RCC 7860 (cell line): ENCODE measurements at places on chromosomes 5 and 9.

- no peak for DNase-seq
Measured at GRCh38 chr5:139164020-139164419, 34.1 kb downstream of the SIL1 start.

DNA sequence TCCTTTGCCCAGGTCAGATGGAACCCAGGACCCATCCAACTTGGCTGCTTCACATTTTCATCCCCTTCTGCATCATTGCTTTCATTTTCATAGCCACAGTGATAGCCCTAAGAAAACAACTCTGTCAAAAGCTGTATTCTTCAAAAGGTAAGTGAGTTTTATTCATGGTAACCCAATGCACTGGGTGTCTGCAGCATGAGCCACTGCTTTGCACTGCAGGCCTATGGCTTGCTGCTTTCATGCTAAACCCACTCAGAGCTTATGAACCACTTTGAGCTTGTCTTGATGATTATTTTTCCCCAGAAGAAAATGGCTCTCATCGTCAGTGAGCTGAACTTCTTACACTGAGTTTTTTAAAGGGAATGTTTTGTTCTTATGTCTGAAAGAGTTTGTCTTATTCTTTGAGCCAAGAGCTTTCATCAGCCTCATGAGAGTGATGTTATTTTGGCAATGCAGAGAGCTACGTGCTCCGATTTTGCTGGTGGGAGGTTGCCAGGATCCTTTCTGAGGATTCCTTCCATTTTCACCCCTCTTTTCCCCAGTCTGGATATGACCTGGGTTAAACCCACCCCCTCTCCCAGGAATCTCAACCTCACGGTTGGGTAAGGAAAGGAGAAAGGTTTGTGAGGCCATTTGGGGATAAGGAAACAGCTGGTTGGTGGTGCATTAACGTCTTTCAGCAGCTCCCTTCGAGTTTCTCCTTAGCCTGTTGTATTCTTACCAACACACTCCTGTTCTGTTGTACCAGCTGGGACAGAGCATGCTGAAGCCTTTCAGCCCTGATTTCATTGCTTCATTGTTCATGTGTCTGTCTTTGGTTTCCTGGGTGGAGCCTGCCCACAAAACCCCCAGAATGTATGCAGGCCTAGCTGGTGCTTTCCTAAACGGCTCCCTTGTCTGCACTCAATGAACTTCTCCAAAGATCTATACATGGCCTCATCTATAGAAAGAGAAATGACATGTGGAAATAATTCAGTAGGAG lies 47.6 kb downstream of the PDCD1LG2 start:
- no peak for DNase-seq

GRCh38 chr5:158920736-158921135 lies 179.0 kb downstream of the EBF1 start:
- DNase-seq, result no peak

DNA sequence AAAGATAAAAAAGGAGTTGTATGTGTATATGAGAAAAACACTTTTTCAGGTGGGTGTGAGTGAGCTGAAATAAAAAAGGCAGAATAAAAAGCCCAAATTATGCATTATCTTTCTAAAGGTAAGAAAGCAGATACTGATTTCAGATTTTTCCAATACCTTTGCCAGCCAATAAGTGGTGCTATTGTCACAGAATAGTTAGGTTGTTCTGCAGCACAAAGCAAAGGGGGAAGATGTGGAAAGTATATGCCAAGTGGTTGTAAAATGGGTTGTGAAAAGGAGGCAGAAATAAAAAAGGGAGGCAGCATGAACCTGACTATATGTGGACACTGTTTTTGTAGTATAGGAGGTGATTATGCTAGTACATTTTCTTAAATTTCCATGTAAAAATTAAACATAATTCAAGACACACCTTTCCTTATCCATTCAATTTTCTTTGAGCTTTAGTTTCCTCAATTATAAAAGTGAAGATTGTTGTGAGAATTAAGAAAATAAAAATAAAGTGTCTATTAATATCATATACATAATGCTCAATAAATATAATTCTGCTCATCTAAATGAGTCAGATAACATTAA lies 106.7 kb downstream of the SMIM15 start:
- peak; percentile 6 for DNase-seq

GRCh38 chr5:98200726-98201541 lies 572.5 kb upstream of the RGMB start:
- DNase-seq, result no peak

DNA sequence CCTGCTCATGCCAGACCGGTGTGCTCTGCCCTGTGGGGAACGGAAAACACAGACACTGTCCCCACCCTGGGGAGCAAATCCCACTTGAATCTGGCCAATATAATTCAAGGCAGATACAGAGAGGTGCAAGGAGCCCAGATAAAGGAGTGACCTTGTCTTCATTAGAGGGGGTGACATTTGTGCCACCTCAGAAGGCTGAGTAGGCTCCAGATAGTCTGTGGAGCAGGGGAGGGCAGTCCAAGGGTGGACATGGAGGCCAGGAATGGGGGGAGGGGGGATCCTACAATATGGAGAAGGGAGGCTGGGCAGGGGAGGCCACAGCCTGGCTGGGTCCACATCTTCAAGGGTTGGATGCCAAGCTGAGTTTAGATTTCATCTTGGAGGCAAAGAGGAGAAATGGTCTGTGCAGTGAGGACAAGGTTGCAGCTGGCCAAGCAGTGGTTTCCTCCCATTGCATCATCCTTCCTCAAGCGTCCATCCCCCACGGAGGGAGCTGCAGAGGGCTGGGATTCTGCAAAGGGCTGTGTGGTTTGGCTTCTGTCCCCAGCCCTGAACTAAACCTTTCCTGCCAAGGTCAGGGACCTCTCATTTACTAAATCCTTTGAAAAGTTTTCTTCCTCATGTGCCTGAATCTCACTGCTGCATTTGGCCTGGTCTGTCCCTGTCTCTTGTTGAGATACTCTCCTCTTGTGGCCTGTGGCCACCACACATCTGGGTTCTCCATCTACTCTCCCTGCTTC lies 60.1 kb downstream of the GALNT12 start:
- DNase-seq, result peak; percentile 29
